GM18507 (cell line): ENCODE measurements at places on chromosomes 2 and 18.
A peak's percentile ranks its signal among the peaks of the same experiment; 100 is the strongest.

GRCh38 chr2:113278742-113279139 is at the start of gene PAX8:
PAX8 (minus strand) TSS chr2:113278921; CDS start chr2:113278394, 527 bp downstream.
- no peak for DNase-seq

GRCh38 chr2:121377646-121378045 is 92.6 kb upstream of the TFCP2L1 start:
- DNase-seq = no peak

- no peak for DNase-seq
Observed at GRCh38 chr18:28189400-28190239, 12.7 kb upstream of the CDH2 start.

- DNase-seq = no peak
Observed at GRCh38 chr2:152067823-152068222, 31.0 kb downstream of the CACNB4 start.

DNA sequence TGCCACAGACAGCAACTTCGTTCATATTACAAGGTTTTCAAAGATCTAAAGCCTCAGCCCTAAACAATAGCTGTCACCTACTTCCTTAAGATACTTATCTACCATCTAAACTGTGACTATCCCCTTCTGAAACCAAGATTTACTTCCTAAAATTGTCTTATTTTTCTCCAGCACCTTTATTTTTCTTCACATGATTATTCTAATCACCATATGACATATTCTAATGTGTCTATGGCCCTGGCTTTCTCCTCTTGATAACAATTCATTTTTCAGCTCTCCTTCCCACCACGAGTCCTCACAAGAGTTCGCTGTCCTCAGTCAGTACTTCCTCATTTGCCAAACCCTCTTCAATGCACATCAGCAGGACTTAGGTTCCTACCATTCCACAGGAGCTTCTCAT is 53.9 kb downstream of the RTTN start:
- no peak for DNase-seq

- no peak for DNase-seq
Observed at GRCh38 chr18:78542204-78542603, 437.4 kb upstream of the SALL3 start.

DNA sequence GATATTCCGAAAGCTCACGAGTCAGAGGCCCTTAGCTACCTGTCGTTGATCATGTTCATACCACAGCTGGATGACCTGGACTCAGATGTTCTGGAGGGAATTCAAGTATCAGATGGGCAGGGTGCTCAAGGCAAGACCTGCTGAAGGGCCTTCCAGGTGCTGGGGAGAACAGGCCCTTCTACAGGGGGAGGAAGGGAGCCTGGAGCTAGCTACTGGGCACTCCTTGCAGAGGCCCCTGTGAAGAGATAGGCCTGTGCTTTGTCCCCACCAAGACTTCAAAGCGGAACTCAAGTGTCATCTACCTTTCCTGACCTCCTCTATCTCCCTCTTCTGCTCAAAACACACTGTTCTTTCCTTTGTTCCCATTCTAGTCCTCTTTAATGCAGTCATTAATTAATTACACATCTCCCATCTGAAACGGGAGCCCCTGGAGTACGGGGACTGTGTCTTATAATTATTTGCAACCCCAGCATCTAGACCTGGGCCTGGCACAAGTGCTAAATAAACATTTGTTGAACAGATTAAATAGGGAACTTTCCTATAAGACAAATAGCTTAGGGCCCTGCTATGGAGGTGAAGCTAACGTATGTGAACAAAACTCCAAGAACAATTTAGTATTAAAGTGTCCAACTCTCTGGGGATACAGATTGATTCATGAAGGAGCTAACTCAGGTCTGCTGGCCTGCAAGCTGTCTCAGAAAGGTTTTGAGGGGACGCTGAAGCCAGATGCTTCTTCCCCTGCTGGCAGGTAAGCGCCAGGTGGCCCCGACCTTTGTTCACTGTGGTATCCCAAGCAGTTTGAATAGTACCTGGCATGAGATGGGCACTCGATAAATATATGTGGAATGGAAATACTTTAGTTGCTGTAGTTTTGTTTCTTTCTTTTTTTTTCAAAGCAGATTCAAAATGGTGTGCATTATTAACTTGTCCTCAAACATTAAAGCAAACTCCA is 22.0 kb downstream of the RHOB start:
- DNase-seq = no peak

- no peak for DNase-seq
Observed at GRCh38 chr2:201440182-201440581, 11.1 kb downstream of the TRAK2 start.

DNA sequence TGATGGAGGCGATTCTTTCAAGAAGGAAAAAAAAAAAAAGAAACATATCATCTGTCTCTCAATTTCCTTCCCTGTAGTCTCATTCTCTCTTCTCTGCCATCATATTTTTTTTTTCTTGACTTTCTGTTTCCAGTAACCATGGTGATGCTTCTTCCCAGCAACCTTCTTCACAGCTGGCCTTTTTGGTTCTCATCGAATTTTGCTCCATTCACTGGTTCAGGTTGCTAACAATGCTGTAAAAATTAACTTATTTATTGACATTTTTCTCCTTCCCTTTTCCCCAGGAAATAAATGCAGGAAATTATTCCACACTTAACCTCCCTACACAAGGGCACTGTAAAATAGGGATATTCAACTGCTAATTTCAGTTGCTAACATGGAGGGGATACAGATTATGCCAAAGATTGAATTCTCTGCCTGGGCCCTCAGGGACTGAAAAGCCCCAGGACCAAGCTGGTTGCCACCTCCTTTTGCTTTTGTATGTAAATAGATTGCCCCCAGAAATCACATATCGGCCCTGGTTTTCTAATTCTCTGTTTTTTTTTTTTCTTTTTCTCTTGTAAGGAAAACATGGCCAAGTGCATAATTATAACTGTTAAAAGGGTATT is 154.7 kb downstream of the MAP2 start:
- DNase-seq = no peak

- DNase-seq = no peak
Observed at GRCh38 chr18:55464581-55464980, 123.4 kb downstream of the TCF4 start.

- no peak for DNase-seq
Observed at GRCh38 chr18:25787276-25787675, 303.1 kb downstream of the SS18 start.

- no peak for DNase-seq
Observed at GRCh38 chr2:99403524-99403923, 66.3 kb downstream of the EIF5B start.

- DNase-seq = no peak
Observed at GRCh38 chr2:79832511-79833234, 319.8 kb downstream of the CTNNA2 start.

DNA sequence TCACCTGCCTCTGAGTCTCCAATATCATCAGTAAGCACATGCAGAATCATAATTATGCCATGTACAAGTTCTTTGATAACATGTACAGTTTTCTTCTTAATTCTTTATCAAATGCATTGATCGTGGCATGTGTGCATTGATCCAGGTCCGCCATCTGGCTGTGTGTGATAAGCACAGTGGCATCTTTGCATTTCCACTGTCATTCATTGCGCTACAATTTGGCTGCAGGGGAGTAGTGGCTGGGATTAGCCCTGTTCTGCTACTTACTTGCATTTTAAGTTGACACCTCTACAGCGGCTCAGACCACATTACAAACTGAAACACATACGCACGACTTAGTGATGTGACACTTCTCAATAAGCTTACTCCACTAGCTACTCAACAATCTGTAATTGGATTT is 83.6 kb upstream of the OTX1 start:
- DNase-seq = no peak

DNA sequence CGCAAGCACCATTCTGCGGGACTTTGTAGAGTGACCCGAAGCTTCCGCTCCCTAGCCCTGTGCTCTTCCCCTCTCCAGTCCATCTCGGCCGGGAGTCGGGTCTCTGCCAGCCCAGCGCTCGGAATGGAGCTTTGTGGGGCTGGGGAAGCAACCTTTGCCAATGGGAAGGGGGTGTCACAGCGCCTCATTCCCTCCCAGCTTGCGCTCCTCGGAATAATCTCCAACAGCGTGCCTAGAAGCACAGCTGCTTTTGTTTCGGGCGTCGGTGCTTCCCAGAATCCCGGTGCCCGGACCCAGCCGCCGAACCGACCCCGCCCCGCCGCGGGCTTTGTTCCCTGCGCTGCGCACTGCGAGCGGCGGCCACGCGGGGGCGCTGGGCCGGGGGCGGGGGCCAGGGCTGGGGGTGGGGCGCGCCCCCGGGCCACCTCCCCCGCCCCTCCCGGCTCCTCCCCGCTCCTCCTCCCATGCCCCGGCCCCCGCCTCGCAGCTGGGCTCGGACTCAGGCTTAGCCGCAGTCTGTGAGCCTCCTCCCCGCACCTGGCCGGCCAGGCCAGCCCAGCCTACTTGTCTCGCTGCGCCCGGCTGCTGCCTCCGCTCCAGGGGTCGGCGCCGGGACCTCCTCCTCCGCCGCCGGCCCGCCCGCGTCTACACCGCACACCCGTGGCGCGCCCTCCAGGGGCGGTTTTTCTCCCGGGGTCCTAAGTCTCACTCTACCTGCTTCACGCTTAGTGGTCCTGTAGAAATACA is 77.7 kb upstream of the SMAD2 start:
- DNase-seq = peak; percentile 43

DNA sequence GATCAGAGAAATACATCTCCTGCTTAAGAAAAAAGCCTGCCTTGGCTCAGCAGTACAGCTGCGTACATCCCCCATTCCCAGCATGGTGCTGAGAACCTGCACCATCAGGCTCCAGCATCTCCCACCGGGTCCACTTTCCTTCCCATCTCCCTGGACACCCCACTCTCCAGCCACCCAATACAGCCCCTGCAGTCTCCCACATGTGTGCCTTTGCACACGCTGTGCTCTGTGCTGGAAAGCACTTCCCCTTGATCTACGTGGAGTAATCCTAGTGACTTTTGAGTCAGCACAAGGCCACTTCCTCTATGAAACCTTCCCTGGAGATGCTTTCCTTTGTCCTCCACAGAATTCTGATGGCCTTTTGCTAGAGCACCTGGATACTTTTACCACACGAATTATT is 17.0 kb downstream of the STAT1 start:
- no peak for DNase-seq

GRCh38 chr2:143937723-143938350 is 582.1 kb downstream of the ZEB2 start:
- DNase-seq = no peak

DNA sequence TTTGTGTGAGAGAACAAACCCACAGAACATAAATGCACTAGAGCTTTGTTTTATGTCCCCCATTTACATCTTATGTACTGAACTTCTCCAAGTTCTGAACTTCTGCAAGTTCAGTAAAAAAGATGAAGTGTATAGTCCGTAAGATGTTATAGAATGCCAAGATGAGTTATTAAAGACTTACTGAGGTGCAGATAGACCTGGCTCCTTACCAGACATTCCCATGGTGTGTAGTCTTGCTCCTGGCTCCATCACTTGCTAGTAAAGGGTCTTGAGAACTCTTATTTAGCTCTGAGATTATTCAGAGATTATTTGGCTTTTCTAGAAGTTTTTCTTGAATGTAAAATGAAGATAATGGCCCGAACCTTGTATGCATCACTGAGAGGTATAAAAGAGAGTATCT is 16.8 kb downstream of the GULP1 start:
- no peak for DNase-seq

DNA sequence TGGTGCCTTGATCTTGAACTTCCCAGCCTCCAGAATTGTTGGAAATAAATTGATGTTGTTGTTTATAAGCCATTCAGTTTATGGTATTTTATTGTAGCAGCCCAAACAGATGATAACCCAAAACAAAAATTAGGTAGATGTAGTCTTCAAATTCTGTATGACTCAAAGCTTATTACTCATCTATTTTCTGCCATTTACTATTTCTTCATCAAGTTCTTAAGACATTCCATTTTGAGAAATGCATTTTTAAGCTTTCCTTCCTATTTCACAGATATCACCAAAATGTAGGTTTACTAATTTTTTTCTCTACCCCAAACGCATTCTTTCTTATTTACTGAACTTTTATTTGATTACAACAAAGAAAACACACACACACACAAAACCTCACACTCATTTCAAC is 148.2 kb downstream of the RND3 start:
- DNase-seq = no peak

DNA sequence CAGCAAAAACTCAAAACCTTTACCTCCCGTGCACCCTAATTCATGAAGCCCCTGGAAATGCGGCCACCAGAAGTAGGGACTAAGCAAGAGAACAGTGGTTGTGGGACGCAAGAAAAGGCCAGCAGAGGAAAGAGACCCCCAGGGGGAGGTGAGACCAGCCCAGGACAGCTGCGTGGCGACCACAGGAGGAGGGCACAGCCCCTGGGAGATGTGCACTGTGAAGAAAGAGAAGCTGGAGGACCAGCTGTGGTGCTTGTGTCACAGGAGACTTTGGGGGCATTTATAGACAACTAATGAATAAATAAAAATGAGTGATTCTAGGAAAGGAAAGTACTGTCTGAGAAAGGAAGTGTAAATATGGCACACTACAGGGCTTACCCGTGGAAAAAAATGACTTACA is 263.8 kb downstream of the EIPR1 start:
- DNase-seq = no peak

DNA sequence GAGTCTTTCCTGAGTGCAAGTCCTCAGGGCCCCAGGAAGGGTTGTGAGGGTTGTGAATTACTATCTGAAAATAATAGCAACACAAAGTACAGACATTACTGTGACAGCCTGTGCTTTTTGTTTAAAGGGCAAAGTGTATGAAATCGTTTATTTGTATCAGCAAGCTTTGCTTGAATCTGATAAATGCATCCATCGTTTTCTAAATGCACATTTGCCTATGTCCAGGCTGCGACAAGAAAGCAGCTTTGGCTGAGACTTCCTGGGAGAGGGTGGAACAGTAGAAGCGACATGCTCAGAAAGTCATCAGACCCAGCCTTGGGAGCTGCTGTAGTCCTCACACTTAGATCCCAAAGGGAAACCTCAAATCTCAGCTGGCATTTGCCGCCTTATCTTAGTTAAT is 524.2 kb upstream of the SALL3 start:
- DNase-seq = no peak

DNA sequence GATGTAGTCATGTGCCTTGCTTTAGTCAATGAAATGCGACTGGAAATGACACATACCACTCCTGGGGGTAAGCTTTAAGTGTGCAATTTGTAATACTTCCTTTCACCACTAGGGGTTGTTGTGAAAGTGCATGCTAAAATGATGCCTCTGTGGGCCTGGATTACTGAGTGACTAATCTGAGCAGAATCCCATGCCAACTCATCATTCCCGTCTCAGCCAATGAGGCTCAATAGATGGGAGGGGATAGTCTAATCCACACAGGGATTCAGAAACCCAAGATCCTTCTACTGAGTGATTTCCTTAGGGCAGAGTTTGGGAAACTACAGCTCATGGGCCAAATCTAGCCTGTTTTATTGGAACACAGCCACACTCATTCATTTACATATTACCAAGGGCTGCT is 54.0 kb downstream of the HRH4 start:
- DNase-seq = peak; percentile 14

GRCh38 chr2:204775766-204776165 is 230.5 kb downstream of the PARD3B start:
- DNase-seq = no peak
